Type B pancreatic cell (in vitro differentiated cells): ENCODE measurements at places on chromosomes 2 and 18. TPM values are rescaled to one million over a fixed set of nuclear protein-coding genes. Genes with fewer than 3 reads are reported as not detected.

EVA1A gene
- total RNA-seq: 10.8 and 13.5 TPM in 2 replicates

GRCh38 chr2:393711-394696, 106.1 kb upstream of the ALKAL2 start:
- H3K36me3 ChIP-seq: no peaks in the 10 kb centered on the region
- H3K27ac ChIP-seq: peak overlapping the region; percentile 94
- peak overlapping the region; percentile 78 for H3K4me3 ChIP-seq
- peaks cover 31% of the 10 kb centered on the region for H3K4me1 ChIP-seq
- peaks cover 3% of the 10 kb centered on the region for H3K27me3 ChIP-seq

SERPINB4 gene
- total RNA-seq: 0.17 TPM in 1 of 2 replicates, not detected in the other

GRCh38 chr18:37483221-37483971, 82.2 kb downstream of the CELF4 start:
- H3K27me3 ChIP-seq: peaks cover 80% of the 10 kb centered on the region
- no peak for DNase-seq
- peaks cover 45% of the 10 kb centered on the region for H3K4me1 ChIP-seq
- H3K36me3 ChIP-seq: no peaks in the 10 kb centered on the region
- no peak overlapping the region for H3K27ac ChIP-seq

SMARCAL1 gene
- total RNA-seq: 21.9 and 29.0 TPM in 2 replicates

- H3K4me3 ChIP-seq: no peak overlapping the region
- no peaks in the 10 kb centered on the region for H3K36me3 ChIP-seq
- no peaks in the 10 kb centered on the region for H3K27me3 ChIP-seq
- DNase-seq: no peak
- H3K4me1 ChIP-seq: no peaks in the 10 kb centered on the region
Measured at GRCh38 chr2:138291805-138292204, 209.8 kb upstream of the SPOPL start.

DNA sequence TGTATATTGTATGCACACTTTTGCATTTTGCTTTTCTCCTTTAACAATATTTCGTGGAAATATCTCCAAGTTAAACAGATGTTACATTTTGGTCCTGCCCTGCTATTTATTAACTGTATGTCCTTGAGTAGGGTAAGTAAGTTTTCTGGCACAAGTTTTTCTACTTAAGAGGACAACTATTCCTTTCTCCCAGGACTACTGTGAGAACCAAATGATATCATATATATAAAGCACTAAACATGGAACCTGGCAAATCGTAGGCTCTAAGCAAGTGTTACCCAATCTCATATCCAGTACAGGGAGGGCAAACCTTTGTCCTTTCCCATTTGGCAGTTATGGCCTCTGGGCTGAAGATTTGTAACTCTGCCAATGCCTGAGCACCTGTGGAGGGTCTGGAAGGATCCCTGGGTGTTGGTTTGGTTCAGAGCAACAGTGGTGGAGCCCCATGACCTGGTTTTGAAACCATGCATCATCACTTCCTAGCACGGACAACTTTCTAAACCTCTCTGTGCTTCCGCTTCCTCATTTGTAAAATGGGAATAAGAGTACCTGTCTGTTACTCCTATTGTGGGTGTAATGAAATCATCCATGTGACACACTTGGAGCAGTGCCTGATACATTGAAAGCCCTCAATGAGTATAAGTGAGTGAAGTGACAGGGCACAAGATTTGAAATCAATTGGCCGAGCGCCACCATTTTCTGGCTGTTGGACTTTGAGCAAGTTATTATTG, 28.3 kb upstream of the ICOS start:
- no peak for DNase-seq
- H3K27me3 ChIP-seq: peaks cover 3% of the 10 kb centered on the region
- H3K27ac ChIP-seq: no peak overlapping the region
- H3K36me3 ChIP-seq: no peaks in the 10 kb centered on the region

DNA sequence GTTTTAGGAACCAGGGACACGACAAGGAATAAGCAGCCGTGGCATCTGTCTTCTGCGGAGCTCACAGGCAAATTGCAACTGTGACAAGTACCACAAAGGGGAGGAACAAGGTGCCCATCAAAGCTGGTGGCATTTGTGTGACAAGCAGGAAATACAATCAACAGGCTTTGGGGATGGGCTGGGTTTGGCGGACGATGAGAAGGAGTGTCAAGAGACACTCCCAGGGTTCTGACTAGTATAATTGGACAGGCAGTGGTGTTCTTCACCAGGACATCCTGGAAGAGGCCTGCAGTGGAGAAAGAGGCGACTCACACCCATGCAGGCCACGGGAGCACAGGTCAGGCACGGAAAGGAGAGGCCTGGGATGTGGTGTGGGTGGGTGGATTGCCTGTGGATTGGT, 14.2 kb upstream of the SPATA3 start:
- H3K4me3 ChIP-seq: no peak overlapping the region
- peaks cover 4% of the 10 kb centered on the region for H3K27me3 ChIP-seq
- no peak for DNase-seq
- H3K4me1 ChIP-seq: peaks cover 2% of the 10 kb centered on the region
- H3K36me3 ChIP-seq: no peaks in the 10 kb centered on the region

- no peak for DNase-seq
- H3K27me3 ChIP-seq: peaks cover 10% of the 10 kb centered on the region
- H3K36me3 ChIP-seq: no peaks in the 10 kb centered on the region
- no peak overlapping the region for H3K4me3 ChIP-seq
- H3K27ac ChIP-seq: no peak overlapping the region
- H3K4me1 ChIP-seq: no peaks in the 10 kb centered on the region
Measured at GRCh38 chr2:239763433-239764097, 261.6 kb downstream of the NDUFA10 start.

NAT8 gene
- 0.40 TPM in 1 of 2 replicates, not detected in the other for total RNA-seq

- H3K36me3 ChIP-seq: no peaks in the 10 kb centered on the region
- H3K27me3 ChIP-seq: peaks cover 24% of the 10 kb centered on the region
Measured at GRCh38 chr2:1781291-1782080, 37.2 kb upstream of the PXDN start.

GRCh38 chr2:12317814-12318426, 398.8 kb upstream of the TRIB2 start:
- no peak for DNase-seq
- no peaks in the 10 kb centered on the region for H3K27me3 ChIP-seq
- no peak overlapping the region for H3K4me3 ChIP-seq
- no peak overlapping the region for H3K27ac ChIP-seq
- peaks cover 32% of the 10 kb centered on the region for H3K4me1 ChIP-seq

FRZB gene
- total RNA-seq: 3.6 and 17.1 TPM in 2 replicates

CXCR4 gene
- 5.2 and 34.8 TPM in 2 replicates for total RNA-seq

DNA sequence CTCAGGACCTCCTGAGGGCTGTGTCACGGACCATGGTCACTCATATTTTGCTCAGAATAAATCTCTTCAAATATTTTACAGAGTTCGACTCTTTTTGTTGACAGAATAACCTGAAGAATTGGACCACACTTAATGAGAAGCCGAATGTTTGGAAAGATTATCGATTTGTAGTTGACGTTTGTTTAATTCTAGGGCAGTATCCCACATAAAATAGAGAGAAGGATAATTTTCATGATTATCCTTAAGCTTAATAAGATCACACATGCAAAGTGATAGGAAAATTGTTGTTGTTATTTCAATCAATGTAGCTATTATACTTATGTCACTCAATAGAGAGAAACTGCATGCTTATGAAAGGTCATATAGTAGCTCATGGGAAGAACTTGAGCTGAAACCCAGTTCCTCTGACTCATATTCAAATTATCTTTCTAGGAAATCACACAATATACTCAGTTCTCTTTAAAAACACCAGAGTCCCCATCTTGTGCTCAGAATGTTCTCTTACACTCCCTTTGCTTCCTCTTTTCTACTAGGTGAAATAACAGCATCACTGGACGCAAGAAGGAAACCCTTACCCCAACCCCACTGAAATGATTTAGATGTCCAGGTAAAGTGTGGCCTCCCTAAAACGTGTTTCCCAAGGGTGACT, 982.1 kb downstream of the TSN start:
- H3K4me3 ChIP-seq: no peak overlapping the region

DNA sequence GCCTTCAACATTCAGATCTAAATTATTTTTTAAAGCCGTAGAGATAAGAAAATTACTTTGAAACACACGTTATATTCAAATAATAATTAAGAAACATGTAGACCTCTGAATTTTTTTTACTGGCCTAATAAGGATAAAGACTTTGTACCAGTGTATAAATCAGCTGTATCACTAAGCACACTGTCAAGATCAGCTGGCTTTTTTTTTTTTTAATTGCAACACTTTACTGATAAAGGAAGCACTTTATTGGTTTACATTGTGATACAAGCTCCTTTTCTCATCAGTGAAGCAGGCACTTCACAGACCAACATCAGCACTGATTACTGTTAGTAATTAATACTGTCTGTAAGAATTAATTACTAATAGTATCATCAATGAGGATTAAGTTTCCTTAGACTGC, 88.5 kb downstream of the RBBP8 start:
- no peaks in the 10 kb centered on the region for H3K27me3 ChIP-seq
- no peaks in the 10 kb centered on the region for H3K4me1 ChIP-seq
- H3K36me3 ChIP-seq: peaks cover 18% of the 10 kb centered on the region
- H3K4me3 ChIP-seq: no peak overlapping the region

GRCh38 chr2:84741182-84741822, 139.6 kb downstream of the TRABD2A start:
- peaks cover 2% of the 10 kb centered on the region for H3K27me3 ChIP-seq
- no peak overlapping the region for H3K4me3 ChIP-seq
- H3K36me3 ChIP-seq: no peaks in the 10 kb centered on the region
- no peaks in the 10 kb centered on the region for H3K4me1 ChIP-seq
- no peak for DNase-seq

DNA sequence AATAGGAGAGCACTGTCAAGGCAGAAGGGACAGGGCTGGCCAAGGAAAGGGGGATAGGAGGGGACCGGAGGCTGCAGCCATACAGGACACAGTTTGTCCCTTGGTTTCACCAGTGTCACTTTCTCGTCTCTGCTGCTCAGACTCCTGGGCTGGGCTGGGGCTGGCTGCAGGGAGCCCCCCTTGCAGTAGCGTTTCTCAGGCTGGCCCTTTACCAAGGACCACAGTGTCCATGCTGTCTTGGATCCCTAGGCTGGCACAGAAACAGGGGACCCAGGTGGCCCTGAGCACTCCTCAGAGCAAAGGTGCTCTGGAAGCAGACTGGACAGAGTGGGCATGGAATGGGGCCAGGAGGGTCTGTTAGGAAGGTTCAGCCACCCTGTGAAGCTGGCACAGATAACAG, 34.8 kb downstream of the ATOH8 start:
- H3K4me3 ChIP-seq: no peak overlapping the region
- H3K27me3 ChIP-seq: peaks cover 9% of the 10 kb centered on the region
- H3K4me1 ChIP-seq: peaks cover 25% of the 10 kb centered on the region
- no peaks in the 10 kb centered on the region for H3K36me3 ChIP-seq
- no peak overlapping the region for H3K27ac ChIP-seq
- DNase-seq: no peak
